COR-L47 (cell line): ENCODE measurements at places on chromosomes 5 and 9.

- DNase-seq, result no peak
Observed at GRCh38 chr9:22992780-22993179, 546.2 kb downstream of the DMRTA1 start.

DNA sequence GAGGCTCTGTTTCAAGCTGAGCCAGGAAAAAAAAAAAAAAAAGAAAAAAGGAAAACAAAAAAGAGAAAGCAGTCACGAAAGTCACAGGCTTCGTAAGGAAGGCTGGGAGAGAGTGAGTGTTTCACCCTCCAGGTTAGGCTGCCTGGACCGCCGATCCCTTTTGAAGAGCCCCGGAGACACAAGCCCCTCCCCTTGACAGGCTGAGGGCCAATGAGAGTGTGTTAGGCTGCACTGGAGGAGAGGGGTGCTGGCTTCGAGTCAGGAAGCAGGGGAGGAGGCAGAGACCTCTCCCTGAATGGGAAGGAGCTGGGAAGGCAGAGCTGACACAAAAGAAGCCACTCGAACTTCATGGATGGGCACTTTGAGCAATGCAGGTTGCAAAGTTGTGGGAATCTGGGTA lies at the start of gene NMUR2:
TSS of gene NMUR2 (minus strand) at position 135 of the 400 bp plus-strand sequence. CDS start 166 bp downstream, outside the sequence.
- no peak for DNase-seq

- DNase-seq, result no peak
Observed at GRCh38 chr5:130112246-130112645, 208.0 kb downstream of the CHSY3 start.

DNA sequence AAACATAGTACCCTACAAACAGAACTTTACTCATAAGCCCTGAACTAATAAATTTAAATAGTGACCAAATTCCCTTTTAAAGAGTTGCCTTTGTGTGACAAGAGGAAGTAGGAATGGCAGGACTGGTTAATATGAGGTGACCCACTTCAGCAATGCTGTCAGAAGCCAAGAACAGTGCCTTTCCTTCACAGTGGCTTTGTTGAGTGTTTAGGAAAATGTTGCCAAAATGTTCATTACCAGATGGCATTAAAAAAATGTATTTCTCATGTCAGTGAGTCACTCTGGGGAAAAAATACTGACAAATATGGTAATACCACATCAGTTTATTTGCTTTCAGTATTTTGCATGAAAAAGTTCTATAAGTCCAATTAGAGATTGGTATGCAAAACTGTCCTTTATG lies 103.3 kb downstream of the DIRAS2 start:
- DNase-seq, result no peak
